ENCODE measurements at places on chromosomes 3 and 15. TPM values are rescaled to one million over a fixed set of nuclear protein-coding genes. Genes with fewer than 3 reads are reported as not detected.

Gene PRICKLE2
- 3.5 TPM for polyA plus RNA-seq

DNA sequence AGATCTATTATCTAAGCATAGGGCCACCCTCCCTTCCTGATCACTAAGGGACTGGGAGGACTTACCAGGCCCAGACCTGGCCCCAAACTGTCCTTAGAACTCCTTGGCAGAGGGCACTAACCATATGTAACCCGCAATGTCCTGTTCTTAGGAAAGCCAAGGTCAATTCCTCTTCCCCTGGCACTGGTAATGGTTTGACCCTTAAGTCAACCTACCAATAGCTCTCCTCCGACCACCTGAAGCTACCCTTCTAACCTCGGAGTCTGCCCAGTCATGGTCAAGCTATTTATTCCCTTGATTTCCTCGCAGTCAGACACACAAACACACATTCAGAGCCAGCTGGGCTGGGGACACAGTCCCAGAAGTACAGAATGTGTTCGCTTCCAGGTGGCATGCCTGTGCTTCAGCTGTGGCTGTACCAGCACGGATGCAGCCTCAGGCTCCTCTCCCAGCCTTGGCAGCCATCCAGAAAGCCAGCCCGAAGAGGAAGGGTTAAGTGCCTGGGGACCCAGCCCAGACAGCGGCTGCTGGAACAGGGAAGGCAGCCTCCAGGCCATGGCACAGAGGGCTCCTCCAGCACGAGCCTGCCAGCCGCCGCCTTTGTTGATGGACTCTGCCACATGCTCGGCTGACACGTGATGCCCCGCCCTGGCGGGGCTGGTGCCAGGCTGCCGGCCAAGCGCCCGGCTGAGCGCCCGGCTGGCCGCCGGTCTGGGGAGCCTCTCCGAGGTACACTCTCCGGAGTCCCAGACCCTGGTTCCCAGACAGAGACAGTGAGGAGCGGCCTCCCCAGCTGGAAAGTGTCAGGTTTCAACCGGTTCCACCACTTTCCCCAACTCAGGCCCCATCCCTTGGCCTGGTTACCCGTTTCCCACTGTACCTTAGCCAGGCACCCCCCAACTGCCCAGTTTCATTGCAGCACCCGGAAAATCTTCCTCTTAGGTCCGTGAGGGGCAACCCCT, 5.5 kb downstream of the BMF start:
- DNase-seq = peak; percentile 86

Gene NEK11
- polyA plus RNA-seq = 7.9 TPM

DNA sequence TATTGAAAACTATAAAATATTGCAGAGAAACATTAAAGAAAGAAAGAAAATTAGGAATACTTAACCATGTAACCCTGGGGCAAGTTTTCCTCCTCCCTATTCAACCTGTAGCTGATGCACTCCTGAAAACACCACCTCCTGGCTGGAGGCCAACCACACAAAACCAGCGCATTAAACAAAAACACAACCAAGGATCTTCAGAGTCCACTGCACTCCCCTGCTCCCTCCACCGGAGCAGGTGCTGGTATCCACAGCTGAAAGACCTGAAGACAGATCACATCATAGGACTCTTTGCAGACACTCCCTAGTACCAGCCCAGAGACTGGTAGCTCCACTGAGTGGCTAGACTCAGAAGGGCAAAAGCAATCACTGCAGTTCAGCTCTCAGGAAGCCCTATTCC, 13.6 kb upstream of the ADAMTS17 start:
- no peak for DNase-seq

GRCh38 chr3:74591946-74592345, 22.5 kb downstream of the CNTN3 start:
- DNase-seq = no peak
